ENCODE measurements at places on chromosomes 7 and 10.

- H3K36me3 ChIP-seq, result no peaks in the 10 kb centered on the region
- DNase-seq, result no peak
- no peaks in the 10 kb centered on the region for H3K27me3 ChIP-seq
- peaks cover 25% of the 10 kb centered on the region for H3K4me1 ChIP-seq
- H3K4me3 ChIP-seq, result no peak overlapping the region
Measured at GRCh38 chr7:114823290-114823689, 98.6 kb upstream of the MDFIC start.

DNA sequence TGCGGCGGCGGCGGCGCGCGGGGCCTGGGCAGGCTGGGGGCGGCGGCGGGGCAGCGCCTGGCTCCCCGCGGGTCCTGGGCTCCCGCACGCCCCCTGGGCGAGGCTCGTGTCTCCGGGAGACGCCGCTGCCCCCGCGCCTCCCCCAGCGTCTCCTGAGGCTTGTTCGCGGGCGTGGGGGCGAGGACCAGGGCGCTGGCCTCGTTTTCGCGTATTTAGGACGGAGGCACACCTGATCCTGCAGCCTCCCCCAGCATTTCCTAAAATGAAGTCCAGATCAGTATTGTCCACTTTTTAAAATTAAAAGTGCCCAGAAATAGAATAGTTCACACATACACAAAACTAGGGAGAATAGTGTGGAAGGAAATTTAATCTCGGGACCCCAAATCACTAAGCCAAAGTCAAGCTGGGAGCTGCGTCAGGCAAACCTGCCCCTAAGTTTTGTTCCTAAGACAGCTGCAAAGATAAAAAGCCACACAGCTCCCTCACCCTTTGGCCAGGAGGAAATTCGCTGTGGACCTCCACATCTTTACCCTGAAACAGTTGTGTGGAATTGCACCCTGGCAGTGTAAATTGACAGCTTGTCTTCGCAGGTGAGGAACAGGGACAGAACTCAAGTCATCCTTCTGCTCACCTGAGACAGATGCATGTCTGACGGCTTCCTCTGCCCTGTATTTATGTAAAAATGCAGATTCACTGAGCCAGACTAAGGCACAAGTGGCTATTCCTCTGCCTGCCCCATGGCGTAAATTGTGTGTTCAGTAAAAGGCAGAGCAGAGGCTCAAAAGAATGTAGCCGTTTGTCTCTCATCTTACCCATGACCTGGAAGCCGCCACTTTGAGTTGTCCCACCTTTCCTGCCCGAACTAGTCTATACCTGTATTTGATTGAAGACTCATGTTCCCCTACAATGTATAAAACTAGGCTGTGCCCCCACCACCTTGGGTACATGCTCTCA, 740 bp downstream of the GALNT11 start:
- H3K4me1 ChIP-seq, result peaks cover 27% of the 10 kb centered on the region
- no peaks in the 10 kb centered on the region for H3K27me3 ChIP-seq
- peak overlapping the region; percentile 75 for H3K4me3 ChIP-seq
- H3K27ac ChIP-seq, result peak overlapping the region; percentile 91

DNA sequence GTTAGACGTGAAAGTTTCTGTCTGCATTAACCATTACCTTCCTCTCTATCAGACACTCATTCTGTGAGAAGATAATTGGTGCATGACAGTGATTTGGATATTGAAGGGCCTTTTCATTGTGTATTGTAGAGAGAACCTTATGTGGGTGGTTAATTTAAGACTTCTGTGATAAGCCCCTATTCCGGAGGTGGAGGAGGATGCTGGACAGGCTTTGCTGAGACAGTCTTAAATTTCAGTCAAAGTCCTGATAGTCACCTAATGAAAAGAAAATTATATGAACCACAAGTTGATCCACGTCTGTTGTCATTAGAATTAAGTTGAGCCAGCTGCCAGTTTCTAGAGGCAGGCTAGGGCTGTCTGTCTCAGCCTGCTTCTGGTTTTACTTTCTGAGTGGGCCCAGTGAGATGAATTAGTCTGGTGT, 62.9 kb downstream of the CELF2 start:
- H3K4me3 ChIP-seq, result no peak overlapping the region
- H3K4me1 ChIP-seq, result no peaks in the 10 kb centered on the region
- H3K36me3 ChIP-seq, result no peaks in the 10 kb centered on the region
- H3K27ac ChIP-seq, result no peak overlapping the region
- no peaks in the 10 kb centered on the region for H3K27me3 ChIP-seq

- DNase-seq, result no peak
- peaks cover 21% of the 10 kb centered on the region for H3K4me1 ChIP-seq
- no peaks in the 10 kb centered on the region for H3K36me3 ChIP-seq
- no peak overlapping the region for H3K27ac ChIP-seq
- H3K27me3 ChIP-seq, result no peaks in the 10 kb centered on the region
- no peak overlapping the region for H3K4me3 ChIP-seq
Measured at GRCh38 chr7:134932707-134933370, 53.5 kb upstream of the AGBL3 start.

GRCh38 chr10:47322300-47323061, at the start of gene GDF2:
Gene GDF2 (plus strand): TSS chr10:47322454. CDS start chr10:47322669, 215 bp downstream.
- H3K36me3 ChIP-seq, result no peaks in the 10 kb centered on the region
- no peaks in the 10 kb centered on the region for H3K27me3 ChIP-seq
- no peak within 1 kb of the TSS for H3K27ac ChIP-seq
- no peak for DNase-seq
- H3K4me1 ChIP-seq, result no peaks in the 10 kb centered on the region
- no peak within 1 kb of the TSS for H3K4me3 ChIP-seq

- H3K4me3 ChIP-seq, result no peak overlapping the region
- no peaks in the 10 kb centered on the region for H3K36me3 ChIP-seq
- no peak overlapping the region for H3K27ac ChIP-seq
- no peaks in the 10 kb centered on the region for H3K4me1 ChIP-seq
- DNase-seq, result no peak
Measured at GRCh38 chr7:126211875-126212274, 1040.9 kb downstream of the GRM8 start.

- DNase-seq, result no peak
- H3K36me3 ChIP-seq, result no peaks in the 10 kb centered on the region
- H3K4me3 ChIP-seq, result no peak overlapping the region
- peak overlapping the region; percentile 79 for H3K27ac ChIP-seq
- H3K27me3 ChIP-seq, result no peaks in the 10 kb centered on the region
- peaks cover 43% of the 10 kb centered on the region for H3K4me1 ChIP-seq
Measured at GRCh38 chr7:130356121-130356875, 11.7 kb downstream of the CPA5 start.

DNA sequence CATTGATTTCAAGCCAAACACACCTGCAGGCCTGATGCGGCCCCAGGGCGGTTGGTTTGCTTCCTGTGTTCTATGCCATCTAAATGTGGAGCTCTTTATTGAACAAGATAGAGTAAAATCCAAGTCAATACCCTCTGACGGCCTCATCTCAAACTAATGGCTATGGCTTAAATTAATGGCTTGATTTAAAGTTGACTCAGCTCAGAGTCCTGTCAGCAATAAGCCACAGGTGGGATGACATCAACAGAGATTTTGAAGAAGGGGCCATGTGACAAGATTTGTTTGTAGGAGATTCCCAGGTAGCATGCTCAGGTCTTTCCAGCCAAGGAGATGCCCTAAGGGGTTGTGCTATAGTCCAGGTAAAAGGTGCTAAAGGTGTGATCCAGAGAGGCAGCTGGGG, 66.7 kb upstream of the ZNF32 start:
- no peak overlapping the region for H3K27ac ChIP-seq
- H3K4me1 ChIP-seq, result no peaks in the 10 kb centered on the region
- no peaks in the 10 kb centered on the region for H3K27me3 ChIP-seq
- H3K36me3 ChIP-seq, result no peaks in the 10 kb centered on the region
- no peak for DNase-seq
- no peak overlapping the region for H3K4me3 ChIP-seq

- H3K4me1 ChIP-seq, result no peaks in the 10 kb centered on the region
- H3K4me3 ChIP-seq, result no peak overlapping the region
- no peak for DNase-seq
- H3K27ac ChIP-seq, result no peak overlapping the region
- no peaks in the 10 kb centered on the region for H3K27me3 ChIP-seq
Measured at GRCh38 chr7:111780527-111780926, 218.2 kb upstream of the IMMP2L start.

DNA sequence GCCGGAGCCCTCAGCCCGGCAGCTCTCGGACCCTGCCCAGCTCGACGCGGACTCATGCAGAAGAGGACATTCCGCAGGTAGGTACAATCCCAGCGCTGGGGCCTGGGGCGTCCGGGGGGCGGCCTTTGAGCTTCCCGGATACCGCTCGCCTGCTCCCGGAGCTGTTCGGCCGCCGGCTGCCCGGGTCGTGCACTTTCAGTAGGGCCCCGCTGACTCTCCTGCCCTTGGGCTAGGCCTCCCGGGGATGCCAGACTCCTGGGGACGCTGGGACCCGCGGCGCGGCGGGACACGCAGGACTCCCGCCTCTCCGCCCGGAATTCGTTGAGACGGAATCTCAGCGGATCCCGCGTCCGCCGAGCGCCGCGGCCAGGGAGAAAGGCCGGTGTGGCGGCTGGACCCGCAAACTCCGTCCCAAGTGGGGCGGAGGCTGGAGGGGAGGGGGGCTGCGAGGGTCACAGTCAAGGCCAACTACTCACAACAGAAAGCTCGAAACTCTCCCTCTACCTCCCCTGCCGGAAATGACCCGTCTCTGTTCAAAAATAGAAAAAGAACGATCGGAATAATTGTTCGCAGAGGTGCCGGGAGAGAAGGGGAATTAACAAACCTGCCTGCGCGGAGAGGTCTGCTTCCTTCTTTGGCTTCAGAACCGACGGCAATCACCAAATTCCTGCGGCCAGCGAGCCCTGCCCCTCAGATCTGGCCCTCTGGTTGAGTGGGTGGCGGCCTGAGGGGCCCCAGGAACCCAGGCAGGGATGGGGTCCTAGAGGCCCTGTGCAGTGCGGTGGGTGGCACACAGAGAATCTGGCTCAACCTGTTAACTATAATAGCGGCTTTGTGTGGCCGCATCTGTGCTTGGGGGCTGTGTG, 9.2 kb downstream of the TLX1 start:
- no peak overlapping the region for H3K27ac ChIP-seq
- DNase-seq, result no peak
- peaks cover 20% of the 10 kb centered on the region for H3K27me3 ChIP-seq
- peaks cover 14% of the 10 kb centered on the region for H3K4me1 ChIP-seq
- H3K4me3 ChIP-seq, result no peak overlapping the region
- H3K36me3 ChIP-seq, result no peaks in the 10 kb centered on the region

DNA sequence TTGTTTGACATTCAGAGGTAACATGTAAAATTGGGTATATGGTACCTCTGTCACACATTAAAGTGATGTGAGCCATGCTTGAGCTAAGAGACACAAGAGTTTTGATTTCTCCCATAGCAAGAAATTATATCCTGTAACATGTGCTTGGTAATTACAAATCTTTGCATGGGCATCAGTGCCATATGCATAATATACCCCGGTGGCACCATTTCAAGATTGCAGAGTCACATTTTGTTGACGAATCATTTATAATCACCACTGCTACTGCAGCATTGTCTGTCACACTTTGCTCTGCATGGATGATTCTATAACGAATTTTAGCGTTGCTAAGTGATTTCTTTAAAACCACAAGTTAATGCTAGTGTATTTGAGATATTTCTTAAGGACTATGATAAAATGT, 443.7 kb upstream of the LRRN3 start:
- DNase-seq, result no peak
- no peak overlapping the region for H3K4me3 ChIP-seq
- no peaks in the 10 kb centered on the region for H3K36me3 ChIP-seq
- H3K27ac ChIP-seq, result no peak overlapping the region
- H3K27me3 ChIP-seq, result no peaks in the 10 kb centered on the region

DNA sequence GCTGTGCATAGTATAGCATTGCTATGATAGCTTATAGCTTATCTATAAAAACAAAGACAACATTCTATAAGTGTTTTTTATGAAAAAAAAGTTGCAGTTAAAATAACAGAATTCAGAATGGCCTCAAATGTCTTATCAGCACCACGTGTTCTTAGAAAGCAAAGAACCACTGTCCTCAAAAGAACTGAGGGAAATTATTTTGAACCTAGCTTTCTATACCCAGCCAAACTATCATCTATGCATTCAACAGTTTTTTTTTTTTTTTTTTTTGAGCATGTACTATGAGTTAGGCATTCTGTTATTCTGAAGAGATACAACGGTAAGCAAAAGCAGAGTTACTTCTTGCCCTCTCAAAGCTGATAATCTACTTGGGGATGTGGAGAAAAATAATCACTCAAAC, 247.8 kb downstream of the CREB5 start:
- H3K27me3 ChIP-seq, result no peaks in the 10 kb centered on the region
- H3K4me1 ChIP-seq, result no peaks in the 10 kb centered on the region
- H3K4me3 ChIP-seq, result no peak overlapping the region
- no peaks in the 10 kb centered on the region for H3K36me3 ChIP-seq
- no peak overlapping the region for H3K27ac ChIP-seq

DNA sequence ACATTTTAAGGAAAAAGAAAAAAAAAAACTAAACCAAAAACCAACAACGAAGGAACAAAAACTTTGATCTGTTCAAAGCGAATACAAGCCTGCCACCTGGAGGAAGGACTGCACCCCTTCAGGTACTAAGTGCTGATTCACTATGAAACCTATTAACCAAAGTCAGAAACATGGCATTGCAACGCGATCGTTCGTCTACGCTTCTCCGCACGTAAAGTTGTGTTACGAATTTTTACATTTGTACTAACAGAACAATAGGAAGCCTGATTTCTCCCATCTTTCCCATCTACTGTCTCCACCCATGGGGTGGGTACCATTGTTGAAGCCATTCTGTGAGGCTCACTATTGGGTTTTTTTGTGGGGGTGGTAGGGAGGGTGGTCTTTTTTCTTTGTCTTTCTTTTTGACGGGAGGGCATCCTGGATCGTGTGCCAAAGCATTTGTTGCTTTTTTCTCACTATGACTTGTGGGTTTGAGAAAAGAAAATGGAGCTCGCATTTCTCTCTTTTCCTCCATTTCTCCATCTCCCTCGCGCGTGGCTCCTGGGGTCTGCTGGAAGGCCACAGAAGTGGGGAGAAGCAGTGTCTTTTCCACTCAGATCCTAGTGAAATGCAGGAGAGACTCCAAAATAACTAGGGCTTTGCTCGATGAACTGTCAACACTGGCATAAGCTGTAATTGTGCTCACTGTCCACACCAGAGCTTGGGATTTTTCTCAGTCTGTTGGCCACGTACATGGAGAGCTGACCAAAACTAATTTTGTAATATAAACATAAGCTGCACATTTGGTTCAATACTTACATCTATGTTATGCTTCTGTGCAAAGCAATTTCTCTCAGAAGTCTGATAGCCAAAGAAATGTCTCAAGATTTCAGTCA, 100.9 kb upstream of the YAE1 start:
- no peaks in the 10 kb centered on the region for H3K27me3 ChIP-seq
- H3K4me1 ChIP-seq, result no peaks in the 10 kb centered on the region
- no peak overlapping the region for H3K4me3 ChIP-seq

Measured in vagina (tissue), 2 donors.